Uterus (tissue), 4 donors: ENCODE measurements at places on chromosomes 3 and 15. TPM values are rescaled to one million over a fixed set of nuclear protein-coding genes. Genes with fewer than 3 reads are reported as not detected.

PIF1 gene
- 5.5 TPM for total RNA-seq

DOCK3 gene
- 0.62 TPM for total RNA-seq

CCDC174 gene
- 20.9 TPM for total RNA-seq

PTX3 gene
- total RNA-seq = 7.9 TPM

- no peak overlapping the region for H3K27ac ChIP-seq
- no peaks in the 10 kb centered on the region for H3K27me3 ChIP-seq
- H3K4me1 ChIP-seq = no peaks in the 10 kb centered on the region
- H3K36me3 ChIP-seq = no peaks in the 10 kb centered on the region
Measured at GRCh38 chr3:119194237-119195150, 21.1 kb downstream of the UPK1B start.

GRCh38 chr3:16633948-16634347 lies 28.7 kb upstream of the DAZL start:
- H3K27ac ChIP-seq = no peak overlapping the region
- no peaks in the 10 kb centered on the region for H3K4me1 ChIP-seq
- H3K36me3 ChIP-seq = no peaks in the 10 kb centered on the region
- no peak overlapping the region for H3K4me3 ChIP-seq
- H3K27me3 ChIP-seq = no peaks in the 10 kb centered on the region

GRCh38 chr15:99320374-99321215 lies 69.3 kb downstream of the LRRC28 start:
- H3K27ac ChIP-seq = no peak overlapping the region
- H3K4me3 ChIP-seq = no peak overlapping the region
- DNase-seq = no peak

DNA sequence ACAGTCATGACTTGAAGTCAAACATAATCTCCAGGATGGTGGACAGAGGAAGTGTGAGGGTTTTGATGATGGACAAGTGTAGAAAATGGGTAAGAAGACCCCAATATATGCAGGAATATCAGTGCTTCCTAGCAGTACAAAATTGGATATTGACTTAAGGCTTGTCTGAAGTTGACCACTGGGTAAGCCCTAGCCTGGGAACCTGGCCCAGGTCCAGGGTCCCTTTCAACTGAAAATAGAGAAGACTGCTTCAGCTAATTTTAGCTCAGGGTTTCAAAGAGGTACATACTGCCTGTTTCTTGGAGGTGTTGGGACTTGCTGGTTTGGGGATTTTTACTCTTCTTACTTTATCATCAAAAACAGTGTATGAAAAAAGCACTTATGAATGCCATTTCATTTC lies 4.7 kb downstream of the NR1D2 start:
- H3K4me1 ChIP-seq = peaks cover 15% of the 10 kb centered on the region
- H3K4me3 ChIP-seq = no peak overlapping the region
- no peaks in the 10 kb centered on the region for H3K36me3 ChIP-seq
- no peaks in the 10 kb centered on the region for H3K27me3 ChIP-seq

GRCh38 chr15:92377083-92377789 lies 16.4 kb upstream of the ST8SIA2 start:
- DNase-seq = no peak
- no peak overlapping the region for H3K4me3 ChIP-seq
- no peaks in the 10 kb centered on the region for H3K4me1 ChIP-seq
- H3K27me3 ChIP-seq = no peaks in the 10 kb centered on the region
- H3K27ac ChIP-seq = no peak overlapping the region
- no peaks in the 10 kb centered on the region for H3K36me3 ChIP-seq

- H3K36me3 ChIP-seq = no peaks in the 10 kb centered on the region
- H3K27ac ChIP-seq = no peak overlapping the region
- no peaks in the 10 kb centered on the region for H3K4me1 ChIP-seq
- H3K27me3 ChIP-seq = no peaks in the 10 kb centered on the region
- no peak overlapping the region for H3K4me3 ChIP-seq
- DNase-seq = no peak
Measured at GRCh38 chr3:100891033-100891432, 102.2 kb downstream of the ABI3BP start.
